ENCODE measurements at places on chromosomes 11 and 22.
A peak's percentile ranks its signal among the peaks of the same experiment; 100 is the strongest.

DNA sequence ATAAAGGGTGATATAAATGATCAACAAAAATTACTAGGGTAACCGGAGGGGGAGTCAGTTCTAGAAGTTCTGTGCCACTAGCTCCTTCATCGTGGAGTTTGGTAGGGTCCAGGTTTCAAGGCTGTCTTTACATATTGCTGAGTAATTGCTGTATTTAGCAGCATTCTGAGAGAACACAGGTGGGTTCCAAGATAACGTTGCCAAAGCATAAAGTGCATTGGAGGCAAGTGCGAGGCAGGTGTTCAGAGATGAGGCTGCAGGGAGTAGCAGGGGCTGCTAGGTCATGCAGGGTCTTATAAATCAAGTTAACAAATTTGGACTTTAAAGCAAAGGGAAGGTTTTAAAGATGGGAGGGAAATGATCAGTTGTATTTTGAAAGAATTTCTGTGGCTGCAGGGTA, 17.8 kb downstream of the SGSM3 start:
- no peak for DNase-seq

DNA sequence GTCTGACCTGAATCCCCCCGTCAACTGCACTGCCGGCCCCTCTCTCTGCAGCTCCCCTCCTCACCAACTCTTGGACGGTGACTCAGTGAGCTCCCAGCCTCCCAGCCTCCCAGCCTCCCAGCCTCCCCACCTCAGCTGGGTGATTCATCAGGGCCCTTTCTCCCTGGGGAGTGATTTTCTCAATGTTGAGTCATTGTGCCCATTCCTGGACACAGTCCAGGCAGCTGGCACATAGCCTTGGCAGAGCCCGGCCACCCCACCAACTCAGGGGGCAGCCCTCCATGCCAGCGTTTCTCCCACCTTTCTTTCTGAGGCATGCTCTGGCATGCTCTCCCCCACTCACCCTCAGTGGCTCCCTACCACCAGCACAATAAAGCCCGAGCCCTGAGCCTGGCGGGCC, 30.7 kb downstream of the PDE2A start:
- DNase-seq, result no peak

DNA sequence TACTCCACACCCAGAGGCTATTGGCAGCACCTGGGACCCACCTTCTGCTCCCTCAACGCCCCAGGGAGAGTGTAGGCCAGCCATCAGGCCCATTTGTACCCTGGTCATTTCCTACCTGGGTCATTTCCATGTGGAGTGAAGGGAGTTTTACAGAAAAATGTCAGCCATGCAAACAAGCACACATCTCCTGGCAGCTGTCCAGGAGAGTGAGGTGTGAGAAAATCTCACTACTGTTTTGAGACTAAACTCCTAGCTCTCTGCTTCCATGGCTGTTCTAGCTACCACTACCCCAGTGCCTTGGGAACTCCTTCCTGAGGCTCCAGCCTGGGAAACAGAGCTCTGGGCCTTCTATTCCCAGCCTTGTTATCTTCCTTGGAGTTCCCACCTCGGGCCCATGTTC, 2.8 kb upstream of the TMPRSS13 start:
- peak; percentile 48 for DNase-seq

GRCh38 chr11:120773501-120774031, 250.3 kb upstream of the TBCEL start:
- DNase-seq, result no peak

DNA sequence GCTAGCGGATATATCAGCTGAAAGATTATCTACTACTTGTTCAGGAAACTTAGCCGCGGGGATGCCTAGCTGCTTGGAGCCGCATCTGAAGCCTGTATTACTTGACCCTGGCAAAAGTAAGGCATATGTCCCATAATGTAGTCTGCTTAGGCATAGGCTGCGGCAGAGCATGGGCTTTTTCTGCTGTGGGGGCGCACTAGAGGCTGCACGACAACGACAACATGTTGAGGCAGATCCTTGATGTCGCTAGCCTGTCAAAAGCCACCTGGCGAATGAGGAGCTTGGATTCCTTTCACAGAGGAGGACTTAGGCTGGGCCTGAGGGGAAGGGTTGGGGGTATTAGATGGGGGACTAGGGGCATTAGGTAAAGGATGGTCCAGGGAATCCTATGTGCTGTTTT, 1.1 kb upstream of the OR52N2 start:
- no peak for DNase-seq
